ENCODE measurements at places on chromosomes 6 and 20.

DNA sequence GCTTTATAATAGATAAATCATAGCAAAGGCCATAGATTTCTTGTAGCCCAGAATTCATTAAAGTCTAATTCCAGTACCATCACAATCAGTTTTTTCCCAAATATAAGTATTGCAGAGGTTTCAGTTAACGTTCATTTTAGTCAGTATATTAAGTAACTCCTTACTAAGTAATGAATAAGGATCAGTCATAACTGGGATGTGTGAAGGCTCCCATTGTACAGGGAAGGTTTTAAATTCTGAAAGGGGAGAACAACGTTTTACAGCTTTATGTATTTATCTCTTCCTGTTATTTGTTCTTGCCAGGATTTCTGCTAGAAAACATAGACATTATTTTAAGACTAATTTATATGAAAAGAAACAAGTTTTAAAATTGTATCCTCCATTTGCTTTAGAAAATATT lies 215.5 kb upstream of the LAMP5 start:
- no peak for DNase-seq

DNA sequence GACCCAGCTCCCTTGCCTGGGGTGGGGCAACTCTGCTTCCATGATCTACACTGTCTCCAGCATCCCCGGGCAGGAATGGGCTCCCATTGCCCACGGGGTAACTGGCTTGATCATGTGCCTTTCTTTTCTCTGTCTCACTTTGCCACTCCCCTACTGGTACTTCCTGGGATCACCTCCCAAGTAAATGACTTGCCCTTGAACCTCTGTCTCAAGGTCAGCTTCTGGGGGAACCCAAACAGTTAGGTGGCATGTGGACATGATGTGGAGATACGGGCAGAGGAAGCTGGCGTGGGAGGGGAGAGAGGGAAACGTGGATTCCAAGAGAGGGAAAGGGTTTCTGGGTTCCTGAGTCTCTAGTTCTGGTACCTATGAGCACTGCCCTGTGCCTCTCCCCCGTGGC lies 63.8 kb upstream of the RALY start:
- no peak for DNase-seq

- no peak for DNase-seq
Observed at GRCh38 chr6:114419175-114419574, 76.4 kb upstream of the HS3ST5 start.

DNA sequence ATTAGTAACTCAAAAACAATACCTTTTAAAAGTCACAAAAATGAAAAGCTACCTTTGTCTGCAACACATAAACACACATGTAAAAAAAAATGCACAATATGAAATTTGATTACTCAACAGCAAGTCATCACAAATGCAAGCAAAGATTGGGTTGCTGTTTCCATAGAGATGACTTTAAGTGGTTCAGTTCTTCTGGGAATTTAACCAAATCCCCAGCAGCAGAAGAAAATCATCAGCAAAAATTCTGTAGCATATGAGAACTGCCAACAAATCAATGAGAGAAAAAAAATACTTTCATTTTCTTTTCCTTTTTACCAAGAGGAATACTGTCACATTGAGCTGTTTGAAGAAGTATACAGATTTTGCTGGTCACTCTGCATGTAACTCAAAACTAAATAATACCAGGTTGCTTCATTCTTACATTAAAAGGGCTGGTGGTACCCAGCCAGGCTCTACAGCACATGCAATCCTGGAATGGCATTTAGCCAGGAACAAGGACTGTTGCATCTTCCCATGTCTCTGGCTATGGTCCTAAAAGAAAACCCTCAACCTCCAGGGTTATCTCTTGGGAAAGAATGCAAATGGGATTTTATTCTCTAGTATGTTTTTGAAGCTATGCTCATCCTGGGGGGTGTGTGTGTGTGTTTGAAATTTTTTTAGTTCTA lies 158.3 kb downstream of the OPRM1 start:
- DNase-seq, result no peak

- no peak for DNase-seq
Observed at GRCh38 chr6:80143419-80143937, 37.0 kb downstream of the BCKDHB start.

DNA sequence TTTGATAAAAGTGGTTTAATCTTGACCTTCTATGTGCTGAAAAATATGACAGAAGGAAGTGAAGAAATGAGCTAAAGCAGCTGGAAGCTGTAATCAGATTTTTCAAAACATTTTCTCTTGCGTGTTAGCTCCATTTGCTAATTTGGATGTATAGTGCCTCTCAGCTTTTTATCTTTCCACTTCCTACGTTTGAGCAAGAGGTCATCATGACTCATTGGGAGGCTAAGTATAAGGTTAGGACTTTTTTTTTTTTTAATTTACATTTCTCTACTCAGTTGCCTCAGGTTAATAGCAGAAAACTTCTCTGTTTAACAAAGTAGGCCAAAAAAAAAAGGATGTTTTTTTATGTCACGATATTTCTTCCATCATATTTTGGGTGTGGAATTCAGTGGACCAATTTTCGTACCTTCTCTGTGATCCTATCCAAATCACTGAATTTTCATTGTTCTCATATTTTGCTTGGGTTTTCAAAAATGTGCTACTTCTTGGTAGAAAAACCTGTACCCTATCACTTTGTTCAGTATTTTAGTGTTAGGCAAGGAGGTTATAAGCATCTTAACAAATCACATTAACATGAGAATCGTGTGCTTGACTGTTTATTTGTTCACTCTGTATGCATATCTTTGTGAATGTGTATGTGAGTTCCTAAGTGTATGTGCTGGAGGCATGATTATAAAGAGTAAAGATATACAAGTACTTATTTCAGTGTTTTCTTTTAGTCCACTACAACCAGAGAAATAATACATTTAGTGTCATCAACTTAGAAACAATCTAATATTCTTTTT lies 1028.3 kb upstream of the EYS start:
- no peak for DNase-seq

DNA sequence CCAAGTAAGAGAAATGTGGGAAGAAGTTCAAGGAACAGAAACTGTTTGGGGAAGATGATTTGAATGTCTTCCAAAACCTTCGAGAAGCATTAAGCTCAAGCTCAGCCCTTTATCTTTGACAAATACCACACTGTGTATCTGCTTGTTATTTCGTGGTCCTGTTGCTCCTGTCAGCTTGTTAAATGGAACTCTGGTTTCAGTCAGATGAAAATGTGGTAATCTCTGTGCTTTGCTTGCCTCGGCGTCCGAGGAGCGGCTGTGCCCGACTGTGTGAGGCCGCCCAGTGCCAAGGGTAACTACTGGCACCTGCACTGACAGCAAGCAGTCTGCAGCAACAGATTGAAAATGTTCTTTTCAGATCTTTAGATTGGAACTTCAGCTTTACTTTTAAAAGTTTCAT lies 577.9 kb upstream of the FLRT3 start:
- no peak for DNase-seq

DNA sequence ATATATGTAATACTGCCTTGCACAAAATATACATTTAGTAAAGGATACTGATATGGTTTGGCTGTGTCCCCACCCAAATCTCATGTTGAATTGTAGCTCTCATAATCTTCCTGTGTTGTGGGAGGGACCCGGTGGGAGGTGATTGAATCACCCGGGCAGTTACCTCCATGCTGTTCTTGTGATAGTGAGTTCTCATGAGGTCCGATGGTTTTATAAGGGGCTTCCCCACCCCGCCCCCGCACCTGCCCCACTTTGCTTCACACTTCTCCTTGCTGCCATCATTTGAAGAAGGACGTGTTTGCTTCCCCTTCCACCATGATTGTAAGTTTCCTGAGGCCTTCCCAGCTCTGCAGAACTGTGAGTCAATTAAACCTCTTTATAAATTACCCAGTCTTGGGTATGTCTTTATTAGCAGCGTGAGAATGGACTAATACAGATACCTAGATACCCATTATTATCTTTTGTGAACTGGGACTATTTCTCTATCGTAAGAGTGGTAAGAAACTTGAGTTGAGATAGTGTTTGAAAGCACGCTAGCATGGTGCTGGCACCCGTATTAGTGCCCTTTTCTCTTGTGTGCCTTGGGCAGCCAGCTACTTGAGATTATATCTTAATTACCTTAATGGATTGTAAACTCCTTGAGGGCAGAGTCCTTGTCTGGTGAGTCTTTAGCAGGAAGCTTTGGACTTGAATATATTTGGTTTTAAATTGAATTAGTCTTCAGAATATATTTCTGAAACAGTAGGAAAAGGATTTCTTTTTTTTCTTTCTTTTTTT lies 25.6 kb downstream of the TOP1 start:
- DNase-seq, result no peak

- DNase-seq, result no peak
Observed at GRCh38 chr6:76790881-76791280, 672.4 kb downstream of the HTR1B start.

- DNase-seq, result no peak
Observed at GRCh38 chr20:8851446-8851845, 217.4 kb upstream of the PLCB4 start.

GRCh38 chr6:106908386-106908840 lies 66.1 kb downstream of the CD24 start:
- DNase-seq, result no peak

Data from stimulated activated CD4-positive, alpha-beta T cell treated with anti-CD3 and anti-CD28 coated beads, Interleukin-1b, Interleukin-23, amount 100 ng/mL, for 4 hours (primary cell).